ENCODE measurements at places on chromosomes 3 and 15.

GRCh38 chr15:80234883-80235282, 17.1 kb downstream of the CTXND1 start:
- DNase-seq, result no peak

DNA sequence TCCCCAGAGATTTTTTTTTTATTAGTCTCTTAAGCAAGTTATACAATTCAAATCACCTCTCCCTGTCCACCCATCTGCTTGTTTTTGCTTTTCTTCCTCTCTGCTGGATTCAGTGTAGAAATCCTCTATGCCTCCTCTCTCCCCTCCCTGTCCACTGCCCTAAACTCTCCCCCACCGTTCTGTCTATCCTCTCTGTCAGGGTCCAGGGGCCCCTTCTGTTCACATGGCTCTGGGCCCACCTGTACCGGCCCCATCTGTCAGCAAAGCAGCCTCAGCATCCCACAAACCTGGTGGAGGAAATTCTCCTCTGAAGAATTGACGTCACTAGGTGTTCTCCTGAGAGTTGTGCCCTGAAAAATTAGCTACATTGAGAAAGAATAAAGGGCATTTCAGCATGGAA, 137.6 kb upstream of the CMC1 start:
- DNase-seq, result no peak

DNA sequence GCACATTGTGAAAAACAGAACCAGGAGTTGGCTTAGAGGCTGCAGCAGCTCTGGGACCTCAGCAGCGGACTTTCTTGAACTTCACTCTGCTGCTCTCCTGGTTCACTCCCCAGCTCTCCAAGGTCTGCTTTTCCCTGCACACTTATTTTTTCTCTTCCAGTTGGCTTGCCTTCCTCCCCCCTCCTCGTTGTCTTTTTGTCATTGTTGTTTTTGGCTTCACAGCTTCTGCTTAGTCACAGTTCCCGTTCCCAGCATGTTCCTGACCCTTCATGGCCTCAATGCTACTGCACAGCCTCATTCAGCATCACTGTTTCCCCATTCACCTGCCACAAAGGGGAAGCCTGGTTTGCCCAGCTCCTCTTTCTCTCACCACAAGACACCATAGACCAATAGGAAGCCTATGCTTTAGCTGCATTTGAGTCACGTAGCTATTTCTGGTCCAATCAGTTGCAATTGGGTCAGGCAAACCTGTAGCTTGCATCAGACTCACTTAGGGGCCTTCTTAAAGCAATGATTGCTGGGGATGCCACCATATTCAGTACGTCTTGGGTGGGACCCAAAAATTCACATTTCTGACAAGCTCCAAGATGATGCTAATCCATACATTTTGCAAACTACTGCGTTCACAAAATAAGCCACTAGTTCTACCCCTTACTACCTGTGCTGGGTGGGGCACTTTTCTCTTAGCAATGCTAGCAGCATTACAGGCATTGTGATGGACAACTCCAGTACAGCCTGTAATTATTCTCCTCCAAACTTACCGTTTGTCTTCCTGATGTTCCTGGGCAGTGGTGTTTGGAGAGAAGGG, 7.8 kb upstream of the SUMF1 start:
- DNase-seq, result peak; percentile 41

- DNase-seq, result no peak
These were observed 274.3 kb upstream of the BCHE start for GRCh38 chr3:166111562-166111961.

DNA sequence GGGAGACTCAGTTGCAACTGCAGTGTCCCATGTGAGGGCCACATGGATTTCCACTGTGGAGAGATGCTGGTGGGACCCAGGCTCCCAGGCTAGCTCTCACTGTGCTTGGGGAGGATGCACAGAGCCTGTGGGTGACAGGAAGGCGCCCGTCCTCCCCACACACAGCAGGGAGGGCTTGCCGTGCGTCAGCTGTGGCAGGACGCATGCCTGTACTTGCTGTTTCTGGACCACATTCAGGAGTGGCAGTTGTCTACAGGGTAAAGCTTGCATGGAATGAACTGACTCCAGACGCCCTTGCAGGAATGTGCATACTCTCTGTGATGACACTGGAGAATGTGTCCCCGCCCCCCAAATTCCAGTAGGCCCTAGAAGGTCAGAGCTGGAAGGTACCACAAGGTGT, 63.8 kb upstream of the SNRPA1 start:
- DNase-seq, result no peak

GRCh38 chr3:65385805-65386204, 652.9 kb downstream of the MAGI1 start:
- no peak for DNase-seq

GRCh38 chr3:51686512-51687215, 15.6 kb downstream of the TEX264 start:
- no peak for DNase-seq

Measured in thoracic aorta (tissue), 2 donors.